ENCODE measurements at places on chromosomes 1 and 21.

GRCh38 chr1:30857964-30858363, 50.6 kb downstream of the SDC3 start:
- DNase-seq, result no peak

- DNase-seq, result no peak
Observed at GRCh38 chr1:77475641-77476040, 193.8 kb downstream of the AK5 start.

- DNase-seq, result no peak
Observed at GRCh38 chr1:101122452-101123166, 97.0 kb upstream of the DPH5 start.

- peak; percentile 83 for DNase-seq
Observed at GRCh38 chr1:27300341-27301051, 21.5 kb upstream of the TMEM222 start.

- no peak for DNase-seq
Observed at GRCh38 chr1:1034439-1034781, 14.5 kb downstream of the AGRN start.

GRCh38 chr1:172497230-172497629, 35.7 kb upstream of the SUCO start:
- no peak for DNase-seq

DNA sequence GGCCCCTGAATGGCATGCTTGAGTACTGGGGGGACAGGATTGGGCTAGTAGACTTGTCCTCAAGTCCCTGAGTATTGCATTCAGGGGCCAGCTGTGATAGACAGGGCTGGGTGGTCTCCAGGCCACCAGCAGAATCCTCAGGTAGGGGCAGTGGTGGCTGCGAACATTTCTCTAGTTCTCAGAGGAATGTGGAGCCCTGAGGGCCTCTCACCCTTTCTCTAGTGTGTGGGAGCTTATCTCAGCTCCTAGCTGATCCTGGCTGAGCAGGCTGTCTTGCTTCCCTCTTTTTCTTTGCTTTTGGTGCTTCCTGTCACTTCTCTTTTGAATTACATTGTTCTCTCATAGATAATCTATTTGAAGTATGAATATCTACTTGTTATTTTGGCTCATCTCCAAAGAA, 30.0 kb upstream of the PM20D1 start:
- DNase-seq, result no peak

DNA sequence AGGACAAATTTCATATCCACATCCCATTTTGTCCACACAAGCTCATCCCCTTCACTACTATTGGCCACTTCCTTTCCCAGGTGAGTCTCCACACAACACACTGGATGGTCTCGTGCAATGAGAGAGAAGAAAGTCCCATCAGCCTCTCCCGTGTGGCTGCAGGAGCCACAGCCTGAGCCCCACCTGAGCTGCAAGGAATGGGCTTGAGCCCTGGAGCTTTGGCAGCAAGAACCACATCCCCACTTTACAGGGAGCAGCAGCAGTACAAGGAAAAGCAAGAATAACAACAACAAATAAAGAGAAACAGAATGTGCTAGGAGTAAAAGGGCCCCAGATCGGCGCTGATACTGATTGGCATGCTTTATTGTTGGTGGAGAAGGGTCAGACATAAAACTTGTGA, 117.7 kb downstream of the TPTE start:
- DNase-seq, result no peak

DNA sequence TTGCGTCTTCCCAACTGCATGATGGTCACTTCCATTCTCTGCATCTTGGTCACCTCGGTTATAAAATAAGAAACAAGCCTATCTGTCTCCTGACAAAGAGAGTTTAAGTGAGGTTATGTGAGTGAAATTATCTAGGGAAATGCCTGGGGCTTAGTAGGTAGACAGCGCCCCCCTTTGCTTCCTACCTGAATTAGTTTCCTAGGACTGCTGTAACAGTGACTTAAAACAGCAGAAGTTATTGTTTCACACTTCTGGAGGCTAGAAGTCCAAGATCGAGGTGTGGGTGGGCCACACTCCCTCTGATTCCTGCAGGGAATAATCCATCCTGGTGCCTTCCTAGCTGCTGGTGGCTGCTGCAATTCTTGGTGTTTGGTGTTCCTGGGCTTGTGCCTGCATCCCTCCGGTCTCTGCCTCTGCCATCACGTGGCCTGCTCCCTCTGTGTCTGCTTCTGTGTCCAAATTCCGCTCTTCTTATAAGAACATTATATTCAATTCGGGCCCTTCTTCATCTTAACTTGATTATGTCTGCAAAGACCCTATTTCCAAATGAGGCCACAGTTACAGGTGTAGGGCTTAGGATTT, 92.6 kb downstream of the IGSF21 start:
- DNase-seq, result no peak

GRCh38 chr21:27820342-27820741, 853.5 kb upstream of the ADAMTS5 start:
- no peak for DNase-seq

- peak; percentile 19 for DNase-seq
Observed at GRCh38 chr21:44994047-44994694, 54.3 kb downstream of the SLX9 start.

DNA sequence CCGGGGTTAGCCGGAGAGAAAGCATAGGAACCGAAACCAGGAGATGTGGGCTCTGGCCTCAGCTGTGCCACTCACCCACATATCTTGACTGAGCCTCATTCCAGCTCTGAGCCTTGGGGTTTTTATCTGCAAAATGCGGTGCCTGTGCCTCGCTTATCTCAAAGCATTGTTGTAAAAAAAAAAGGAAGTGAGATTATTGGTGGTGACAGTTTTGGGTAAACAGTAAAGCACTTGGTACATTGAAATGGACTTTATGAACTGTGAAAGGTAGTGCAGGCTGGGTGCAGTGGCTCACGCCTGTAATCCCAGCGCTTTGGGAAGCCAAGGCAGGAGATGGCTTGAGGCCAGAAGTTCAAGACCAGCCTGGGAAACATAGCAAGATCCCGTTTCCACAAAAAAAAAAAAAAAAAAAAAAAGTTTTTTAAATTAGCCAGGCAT, 3.8 kb downstream of the PTAFR start:
- DNase-seq, result peak; percentile 42

DNA sequence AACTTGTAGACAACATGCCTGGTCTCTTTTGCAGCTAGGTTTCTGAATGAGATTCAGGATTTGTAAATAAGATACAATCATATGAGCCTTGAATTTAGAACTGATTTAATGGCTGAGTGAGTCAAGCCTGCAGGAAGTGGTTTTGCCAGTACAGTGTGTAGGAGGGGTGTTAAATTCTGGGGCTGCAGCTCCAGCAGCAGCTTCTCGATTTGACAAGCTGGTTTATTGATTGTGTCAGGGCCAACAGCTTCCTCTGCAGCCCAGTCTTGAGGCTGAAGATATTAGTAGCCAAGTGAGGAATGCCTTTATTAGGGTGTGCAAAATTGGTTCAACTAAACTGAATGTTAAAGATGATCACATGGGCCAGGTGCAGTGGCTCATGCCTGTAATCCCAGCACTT, 11.5 kb upstream of the PLA2G5 start:
- no peak for DNase-seq

DNA sequence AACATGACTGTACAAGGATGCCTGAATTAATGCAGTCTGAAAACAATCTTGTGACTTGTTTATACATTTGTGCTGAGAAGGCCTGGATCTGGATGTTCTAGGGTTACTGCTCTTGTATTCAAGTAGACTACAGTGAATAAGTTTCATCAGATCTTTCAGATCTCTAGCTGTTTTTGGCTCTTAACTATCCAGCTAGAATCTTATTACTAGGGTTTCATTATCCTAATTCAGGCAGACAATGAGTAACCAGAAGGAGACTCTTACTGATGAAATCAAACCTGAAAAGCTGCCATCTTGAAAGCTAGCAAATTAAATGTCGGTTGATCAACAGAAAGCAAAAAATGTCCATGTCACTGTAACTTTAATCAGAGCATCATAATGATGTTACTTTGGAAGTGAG, 112.5 kb upstream of the KCNK2 start:
- no peak for DNase-seq

DNA sequence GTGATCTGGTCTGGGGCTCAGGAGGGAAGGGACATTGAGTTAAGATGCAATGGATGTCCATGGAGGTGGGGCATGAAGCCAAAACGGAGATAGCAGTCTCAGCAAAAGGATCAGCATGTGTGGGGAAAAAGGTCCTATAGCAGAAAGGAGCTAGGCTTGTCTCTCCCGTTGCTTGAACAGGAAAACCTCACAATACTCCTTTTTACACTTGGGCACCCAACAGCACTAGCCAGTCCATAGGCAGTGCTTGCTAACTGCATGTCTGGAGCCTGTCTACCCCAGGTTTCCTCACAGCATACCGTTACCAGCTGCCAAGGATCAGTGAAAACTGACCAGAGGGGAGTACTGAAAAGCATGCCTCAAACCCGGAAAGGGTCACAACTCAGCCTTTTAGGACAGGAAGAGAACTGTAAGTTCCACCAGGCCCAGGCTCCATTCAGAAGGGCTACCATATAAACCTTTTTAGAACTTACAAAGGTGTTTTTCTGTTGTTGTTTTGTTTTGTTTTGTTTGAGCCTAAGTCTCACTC, 78.6 kb downstream of the JAK1 start:
- DNase-seq, result no peak

GRCh38 chr1:69911301-69911801, 294.0 kb downstream of the LRRC40 start:
- DNase-seq, result no peak

- no peak for DNase-seq
Observed at GRCh38 chr1:67493148-67493547, 62.9 kb upstream of the SERBP1 start.

GRCh38 chr1:2584686-2585317, 1.8 kb upstream of the PRXL2B start:
- DNase-seq, result no peak

DNA sequence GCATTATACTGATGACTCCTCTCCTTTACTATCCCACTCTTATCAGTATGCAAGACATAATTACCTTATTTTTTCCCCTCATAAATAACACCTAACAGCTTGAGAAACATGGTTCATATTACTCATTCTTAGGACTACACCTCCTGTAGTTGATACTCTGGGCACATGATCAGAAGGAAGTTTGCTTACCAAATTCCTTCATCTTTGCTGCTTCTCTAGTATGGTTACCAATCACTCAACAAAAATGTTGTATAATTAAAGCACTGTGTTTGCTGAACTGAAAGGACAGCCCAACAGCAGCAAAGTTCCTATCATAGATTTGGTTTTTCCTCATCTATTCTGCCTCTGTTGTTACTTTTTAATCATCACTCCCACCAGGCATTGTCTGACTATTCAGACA, 586.3 kb downstream of the LRRIQ3 start:
- DNase-seq, result no peak

- DNase-seq, result no peak
Observed at GRCh38 chr1:156796340-156797097, 20.1 kb downstream of the SH2D2A start.

DNA sequence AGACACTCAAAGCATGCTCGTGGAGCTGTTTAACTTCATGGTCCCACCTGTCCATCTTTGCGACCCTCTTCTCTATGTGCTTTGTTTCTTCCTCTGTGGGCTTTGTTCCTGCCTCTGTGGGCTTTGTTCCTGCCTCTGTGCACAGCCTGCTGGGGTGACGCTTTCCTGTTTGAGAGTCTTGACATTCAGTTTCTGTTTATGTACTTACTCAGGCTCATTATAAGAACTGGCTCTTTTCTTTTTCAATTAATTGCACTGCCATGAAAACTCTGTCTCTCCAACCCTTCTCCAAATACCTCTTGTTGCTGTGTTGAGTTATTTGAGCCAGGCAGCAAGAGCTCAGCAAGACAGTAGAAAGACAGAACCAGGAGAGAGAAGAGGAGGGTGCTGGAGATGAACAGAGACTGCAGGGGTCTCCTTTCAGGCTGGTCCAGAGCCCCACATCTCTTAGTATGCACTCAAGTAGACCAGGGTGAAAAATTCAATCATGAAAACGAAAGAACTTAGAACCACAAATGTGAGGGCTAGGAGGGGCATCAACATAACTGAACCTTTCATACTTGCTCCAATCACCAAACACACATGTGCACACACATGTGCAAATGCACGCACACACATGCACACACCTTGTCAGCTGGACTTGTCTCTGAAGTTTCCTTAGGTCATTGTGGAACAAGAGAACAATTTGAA, 88.3 kb upstream of the SGIP1 start:
- no peak for DNase-seq

DNA sequence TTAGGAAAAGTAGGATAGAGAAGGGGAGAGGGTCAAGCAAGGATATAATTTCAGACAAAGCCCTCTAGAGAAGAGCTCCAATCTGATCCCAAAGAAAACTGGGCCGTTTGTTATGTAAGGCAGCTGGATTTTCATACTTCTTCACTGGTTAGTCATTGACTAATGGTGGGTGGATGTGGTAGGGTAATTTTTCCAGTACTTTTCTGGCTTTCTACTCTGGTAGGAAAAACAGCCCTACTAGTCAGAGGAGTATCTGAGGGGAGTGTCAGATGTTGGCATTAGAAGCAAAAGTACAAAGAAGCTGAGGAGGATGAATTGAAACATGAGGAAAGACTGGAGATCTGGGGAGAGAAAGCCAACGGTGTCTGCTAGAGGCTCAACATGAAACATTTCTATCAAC, 145.3 kb downstream of the TNFSF18 start:
- DNase-seq, result no peak

GRCh38 chr21:19810779-19811178, 1187.4 kb upstream of the NCAM2 start:
- DNase-seq, result no peak

- DNase-seq, result peak; percentile 64
Observed at GRCh38 chr1:21586846-21587601, 77.8 kb downstream of the ALPL start.

- DNase-seq, result no peak
Observed at GRCh38 chr1:244445320-244446181, 6.2 kb downstream of the ADSS2 start.

GRCh38 chr1:77060000-77060399, 159.2 kb downstream of the PIGK start:
- DNase-seq, result no peak

GRCh38 chr1:107010582-107010981, 45.9 kb upstream of the PRMT6 start:
- no peak for DNase-seq

DNA sequence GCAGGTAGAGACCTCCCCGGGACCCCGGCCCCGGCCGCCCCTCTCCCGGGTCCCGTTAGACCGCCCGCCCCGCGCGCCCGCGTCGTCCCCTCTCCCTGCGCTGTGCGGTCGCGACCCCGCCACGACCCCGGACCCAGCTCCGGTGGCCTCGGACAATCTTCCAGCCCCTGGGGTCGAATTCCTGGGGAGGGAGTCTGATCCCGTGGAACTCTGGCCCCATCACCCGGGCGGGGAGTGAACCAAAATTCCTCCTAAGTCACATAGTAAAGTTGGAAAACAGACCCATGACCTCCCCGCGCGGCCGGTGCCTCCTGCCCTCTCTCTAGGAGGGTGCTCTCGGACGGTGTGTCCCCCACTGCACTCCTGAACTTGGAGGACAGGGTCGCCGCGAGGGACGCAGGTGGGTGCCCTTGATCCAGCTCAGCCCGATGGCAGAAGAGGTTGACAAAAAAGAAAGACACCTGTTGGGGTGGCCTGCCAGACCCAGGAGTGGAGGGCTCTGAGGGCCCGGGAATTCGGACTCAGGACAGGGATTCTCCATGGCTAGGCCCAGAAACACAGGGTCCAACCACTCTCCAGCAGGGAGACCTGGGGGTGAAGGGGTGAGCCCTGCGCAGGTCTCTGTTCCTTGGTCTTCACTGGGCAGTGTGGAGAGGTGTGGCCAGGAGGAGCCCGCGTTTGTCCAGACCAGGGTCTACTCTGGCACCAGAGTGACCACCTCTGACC, 451 bp downstream of the ADAMTSL4 start:
- DNase-seq, result no peak

All from body of pancreas (tissue), 4 donors.